ENCODE measurements at places on chromosomes 5 and 9.

- DNase-seq = no peak
Measured at GRCh38 chr5:144219869-144220268, 49.2 kb downstream of the KCTD16 start.

- no peak for DNase-seq
Measured at GRCh38 chr5:133508845-133509741, 103.2 kb downstream of the FSTL4 start.

DNA sequence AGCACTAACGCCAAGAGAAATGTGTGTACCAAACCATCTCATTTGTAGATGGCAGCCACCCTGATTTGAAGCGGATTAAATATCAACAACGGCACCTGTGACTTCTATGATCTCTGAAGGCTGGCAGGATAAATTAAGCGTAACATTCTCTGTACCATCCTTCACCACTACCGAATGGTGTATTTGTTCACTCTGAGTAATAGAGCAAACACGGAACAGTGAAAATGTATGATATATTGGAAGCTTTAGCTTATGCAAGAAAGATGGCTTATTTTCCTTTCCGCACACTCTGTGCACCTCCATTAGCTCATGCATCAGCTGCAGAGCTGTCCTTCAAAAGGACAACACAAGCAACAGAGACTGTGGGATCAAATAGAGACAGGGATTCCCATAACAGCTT lies 431.1 kb downstream of the PRELID2 start:
- DNase-seq = no peak

GRCh38 chr5:140295414-140295813 lies 7.5 kb downstream of the PFDN1 start:
- DNase-seq = no peak

DNA sequence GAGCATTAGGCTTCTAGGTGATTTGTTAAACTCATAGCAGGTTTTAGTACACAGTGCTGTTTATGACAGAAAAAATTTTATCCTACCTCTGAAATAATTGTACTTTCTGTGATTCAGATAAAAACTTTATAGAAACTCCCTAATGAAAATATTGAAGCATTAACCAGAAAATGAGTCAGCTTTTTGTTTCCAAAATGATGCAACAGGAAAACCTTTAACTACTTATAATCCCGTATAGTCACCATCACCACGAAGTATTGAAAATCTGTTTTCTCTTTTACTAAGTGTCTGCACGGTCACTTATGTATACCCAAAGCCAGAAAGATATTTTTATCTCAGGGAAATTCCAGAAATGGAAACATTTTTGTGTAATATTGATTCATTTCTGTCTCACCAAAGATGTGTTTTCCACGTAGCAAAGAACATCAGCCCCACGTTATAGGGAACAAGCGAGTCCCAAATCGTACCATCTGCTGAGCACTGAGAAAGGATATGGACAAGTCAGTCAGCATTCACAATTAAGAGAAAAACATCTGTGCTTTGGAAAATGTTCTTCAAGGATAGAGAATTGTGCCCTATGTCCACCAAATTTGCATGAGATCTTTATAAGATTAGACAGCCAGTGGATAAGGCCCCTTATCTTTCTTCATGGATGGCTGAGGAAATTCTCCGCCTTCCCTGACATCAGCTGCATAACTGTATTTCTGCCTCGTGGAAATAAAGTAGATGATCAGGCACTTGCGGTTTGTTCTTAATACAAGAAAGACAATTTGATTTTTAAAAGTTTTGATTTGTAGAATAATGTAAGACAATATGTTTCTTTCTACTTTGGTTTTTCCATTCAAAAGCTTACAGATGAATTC lies 41.9 kb downstream of the TNFAIP8 start:
- DNase-seq = no peak

- no peak for DNase-seq
Measured at GRCh38 chr5:127028822-127029457, 1.4 kb downstream of the MARCHF3 start.

- no peak for DNase-seq
Measured at GRCh38 chr5:61263072-61263471, 69.0 kb upstream of the ZSWIM6 start.

- no peak for DNase-seq
Measured at GRCh38 chr5:88377705-88378656, 109.3 kb upstream of the TMEM161B start.
